Activated CD4-positive, alpha-beta T cell treated with anti-CD3 and anti-CD28 coated beads for 48 hours (primary cell): ENCODE measurements at places on chromosomes 7 and 10.

DNA sequence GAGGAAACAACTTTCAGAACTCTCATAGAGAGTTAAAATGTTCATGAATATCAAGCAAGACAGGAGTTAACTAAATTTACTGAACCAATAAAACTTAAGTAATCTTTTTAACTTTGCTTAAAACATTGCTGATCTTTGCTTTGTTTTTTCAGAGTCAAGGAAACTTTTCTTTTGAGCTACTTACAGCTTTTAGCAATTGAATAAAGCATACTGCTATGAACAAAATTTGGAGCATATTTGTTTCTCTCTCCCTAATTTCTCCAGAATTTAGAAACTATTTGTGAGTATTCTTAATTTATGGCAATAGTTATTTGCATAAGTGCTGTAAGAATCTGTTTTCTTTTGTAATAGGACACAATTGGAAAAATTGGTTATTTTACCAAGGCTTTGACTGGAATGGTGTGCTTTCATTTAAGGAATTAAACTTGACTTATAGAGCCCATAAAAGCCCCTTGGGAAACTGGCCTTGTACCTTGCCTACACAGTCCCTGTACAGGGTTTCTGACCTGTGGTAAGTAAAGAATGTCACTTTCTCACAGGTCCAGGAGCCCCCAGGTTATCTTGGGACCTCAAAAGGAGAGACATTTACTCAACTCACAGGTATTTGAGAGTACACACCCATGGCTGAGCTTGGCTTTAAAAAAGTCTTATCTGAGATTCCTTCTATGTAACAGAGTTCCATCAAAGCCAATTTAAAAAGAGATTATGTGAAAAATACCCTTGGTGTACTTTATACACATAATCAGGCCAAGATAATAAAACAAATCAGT lies 23.3 kb upstream of the KIAA1549 start:
- no peak for DNase-seq

DNA sequence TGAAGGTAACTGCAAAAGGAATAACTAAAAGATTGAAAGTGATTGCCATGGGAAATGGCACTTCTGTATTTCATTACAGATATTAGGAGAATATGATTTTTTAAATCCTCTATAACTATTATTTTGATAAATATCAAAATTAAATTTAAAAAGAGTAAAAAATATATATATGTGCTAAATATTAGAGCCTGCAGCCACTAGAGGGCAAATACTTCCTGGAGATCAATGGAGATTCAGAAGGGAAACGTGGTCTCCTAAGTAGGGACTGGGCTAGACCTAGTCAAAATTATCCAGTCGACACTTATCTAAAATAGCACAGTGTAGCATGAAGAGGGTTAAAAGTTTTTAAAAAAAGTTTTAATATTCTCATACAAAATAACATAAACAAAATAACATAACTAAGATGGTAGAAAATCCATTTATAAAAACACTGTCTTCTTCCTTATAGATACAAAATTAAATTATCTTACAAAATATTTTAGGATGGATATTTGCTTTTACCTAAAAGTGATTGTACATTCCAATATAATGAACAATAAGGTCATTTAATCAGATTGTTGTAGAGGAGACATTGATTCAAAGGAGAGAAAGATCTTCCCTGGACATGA lies 434.3 kb downstream of the MDFIC start:
- no peak for DNase-seq

- DNase-seq = no peak
Observed at GRCh38 chr7:28981161-28981465, 23.0 kb upstream of the TRIL start.

GRCh38 chr7:128388145-128388485 lies 21.7 kb downstream of the IMPDH1 start:
- DNase-seq = no peak

GRCh38 chr10:62597226-62597625 lies 207.3 kb upstream of the ADO start:
- DNase-seq = no peak

- no peak for DNase-seq
Observed at GRCh38 chr7:141317033-141317585, 234.1 kb upstream of the AGK start.

DNA sequence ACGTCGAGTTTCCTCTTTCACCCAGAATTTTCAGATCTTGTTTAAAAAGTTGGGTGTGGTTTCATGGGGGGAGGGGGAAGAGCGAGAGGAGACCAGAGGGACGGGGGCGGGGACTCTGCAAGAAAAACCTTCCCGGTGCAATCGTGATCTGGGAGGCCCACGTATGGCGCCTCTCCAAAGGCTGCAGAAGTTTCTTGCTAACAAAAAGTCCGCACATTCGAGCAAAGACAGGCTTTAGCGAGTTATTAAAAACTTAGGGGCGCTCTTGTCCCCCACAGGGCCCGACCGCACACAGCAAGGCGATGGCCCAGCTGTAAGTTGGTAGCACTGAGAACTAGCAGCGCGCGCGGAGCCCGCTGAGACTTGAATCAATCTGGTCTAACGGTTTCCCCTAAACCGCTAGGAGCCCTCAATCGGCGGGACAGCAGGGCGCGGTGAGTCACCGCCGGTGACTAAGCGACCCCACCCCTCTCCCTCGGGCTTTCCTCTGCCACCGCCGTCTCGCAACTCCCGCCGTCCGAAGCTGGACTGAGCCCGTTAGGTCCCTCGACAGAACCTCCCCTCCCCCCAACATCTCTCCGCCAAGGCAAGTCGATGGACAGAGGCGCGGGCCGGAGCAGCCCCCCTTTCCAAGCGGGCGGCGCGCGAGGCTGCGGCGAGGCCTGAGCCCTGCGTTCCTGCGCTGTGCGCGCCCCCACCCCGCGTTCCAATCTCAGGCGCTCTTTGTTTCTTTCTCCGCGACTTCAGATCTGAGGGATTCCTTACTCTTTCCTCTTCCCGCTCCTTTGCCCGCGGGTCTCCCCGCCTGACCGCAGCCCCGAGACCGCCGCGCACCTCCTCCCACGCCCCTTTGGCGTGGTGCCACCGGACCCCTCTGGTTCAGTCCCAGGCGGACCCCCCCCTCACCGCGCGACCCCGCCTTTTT lies at the start of gene VIM:
VIM (plus strand) TSS at position 151 of the 925 bp plus-strand sequence. CDS start 1,182 bp downstream, outside the sequence.
- peak; percentile 89 for DNase-seq

- no peak for DNase-seq
Observed at GRCh38 chr10:5543623-5544022, 18.9 kb downstream of the CALML3 start.

GRCh38 chr7:1703871-1704810 lies 34.1 kb downstream of the ELFN1 start:
- DNase-seq = no peak

DNA sequence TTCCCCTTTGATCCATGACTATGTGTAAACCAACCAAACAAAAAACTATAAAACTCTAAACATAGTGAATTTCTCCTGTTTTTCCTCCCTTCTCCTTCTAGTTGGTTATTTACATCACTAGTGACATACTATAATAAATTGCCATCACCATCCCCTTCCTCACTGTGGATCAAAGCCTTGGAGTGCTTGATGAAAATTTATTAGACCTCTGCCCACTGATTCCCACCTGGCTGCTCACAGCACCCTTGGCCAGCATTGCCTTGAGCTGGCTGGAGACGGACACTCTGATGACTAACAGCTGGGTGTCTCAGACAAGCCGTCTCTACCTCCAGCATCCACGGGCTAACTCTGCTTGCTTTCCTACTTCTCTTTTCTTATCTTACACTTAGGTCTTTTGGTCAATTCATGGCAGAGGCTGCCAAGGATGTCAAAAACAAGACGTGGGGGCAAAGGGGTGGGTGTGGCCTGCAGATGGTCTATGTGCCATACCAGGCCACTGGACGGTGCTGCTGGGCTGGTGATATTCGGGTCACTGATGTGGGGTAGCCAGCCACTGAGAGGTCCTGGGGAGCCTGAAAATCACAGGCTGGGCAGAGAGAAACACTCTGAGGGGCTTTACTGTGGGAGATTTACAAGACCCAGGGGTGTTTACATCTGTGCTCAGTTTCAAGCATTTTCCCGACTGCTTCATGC lies 207.8 kb downstream of the TAX1BP1 start:
- DNase-seq = no peak

DNA sequence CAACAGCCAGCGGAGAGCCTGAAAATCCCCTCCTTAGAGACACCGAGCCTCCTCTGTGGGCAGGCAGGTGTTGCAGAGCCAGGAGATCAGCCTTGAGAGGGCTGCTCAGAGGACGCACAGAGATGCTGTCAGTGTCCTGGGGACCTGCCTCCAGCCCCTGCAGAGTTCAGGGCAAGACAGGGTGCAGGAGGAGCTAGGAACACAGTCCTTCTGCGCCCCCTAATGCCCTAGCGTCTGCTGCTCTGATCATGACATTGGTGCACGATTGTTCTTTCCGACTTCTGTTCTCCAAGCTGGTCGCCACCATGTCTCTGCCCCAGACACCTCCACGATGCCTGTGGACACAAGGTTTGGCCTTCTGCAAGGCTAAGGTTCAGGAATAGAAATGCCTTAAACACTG lies 613.7 kb upstream of the MKI67 start:
- DNase-seq = no peak

GRCh38 chr10:70084189-70084588 lies 31.5 kb downstream of the MACROH2A2 start:
- no peak for DNase-seq

DNA sequence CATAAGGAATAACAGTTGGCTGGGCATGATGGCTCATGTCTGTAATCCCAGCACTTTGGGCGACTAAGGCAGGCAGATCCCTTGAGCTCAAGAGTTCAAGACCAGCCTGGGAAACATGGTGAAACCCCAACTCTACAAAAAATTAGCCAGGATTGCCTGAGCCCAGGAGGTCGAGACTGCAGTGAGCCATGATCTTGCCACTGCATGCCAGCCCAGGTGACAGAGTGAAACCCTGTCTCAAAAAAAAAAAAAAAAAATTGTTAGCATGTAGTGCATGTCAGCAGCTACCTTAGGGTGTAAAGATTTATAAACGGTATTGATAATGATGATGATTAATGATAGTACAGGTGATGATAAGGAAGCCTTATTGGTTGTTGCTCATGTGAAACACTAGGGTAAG lies 331.2 kb upstream of the FZD1 start:
- DNase-seq = no peak

DNA sequence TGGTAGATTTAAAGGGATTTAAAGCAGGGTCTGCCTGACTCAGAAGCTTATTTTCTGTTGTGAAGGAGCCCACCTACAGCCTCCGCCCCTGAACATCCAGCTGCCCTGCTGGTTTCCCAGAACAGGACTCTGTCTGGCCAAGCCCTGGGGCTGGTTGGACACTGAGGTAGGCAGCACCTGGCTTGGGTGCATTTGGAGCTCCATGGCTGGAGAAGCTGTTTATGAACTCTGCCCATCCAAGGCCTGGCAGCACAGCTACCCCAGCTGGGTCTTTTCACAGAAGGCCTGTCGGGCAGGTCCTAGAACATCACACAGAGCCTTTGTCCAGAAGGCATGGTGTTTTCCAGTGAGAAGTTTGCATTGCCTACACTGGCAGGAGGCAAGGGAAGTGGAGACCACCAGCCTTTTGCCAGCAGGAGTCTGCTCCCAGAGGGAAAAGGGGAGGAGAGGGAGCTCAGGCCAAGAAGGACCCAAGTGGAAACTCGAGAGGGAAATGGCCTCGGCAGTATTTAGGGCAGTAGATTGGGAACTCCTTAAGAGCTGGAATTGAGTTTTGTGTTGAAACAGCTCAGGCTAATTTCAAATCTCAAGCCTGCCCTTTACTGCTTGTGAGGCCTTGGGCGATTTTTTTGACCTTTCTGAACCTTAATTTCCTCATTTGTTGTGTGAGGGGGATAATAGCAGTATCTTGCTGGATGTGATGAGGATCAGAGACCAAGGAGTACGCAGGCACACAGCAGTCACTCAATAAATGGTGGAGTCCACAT lies 12.3 kb upstream of the PDCD4 start:
- DNase-seq = no peak

DNA sequence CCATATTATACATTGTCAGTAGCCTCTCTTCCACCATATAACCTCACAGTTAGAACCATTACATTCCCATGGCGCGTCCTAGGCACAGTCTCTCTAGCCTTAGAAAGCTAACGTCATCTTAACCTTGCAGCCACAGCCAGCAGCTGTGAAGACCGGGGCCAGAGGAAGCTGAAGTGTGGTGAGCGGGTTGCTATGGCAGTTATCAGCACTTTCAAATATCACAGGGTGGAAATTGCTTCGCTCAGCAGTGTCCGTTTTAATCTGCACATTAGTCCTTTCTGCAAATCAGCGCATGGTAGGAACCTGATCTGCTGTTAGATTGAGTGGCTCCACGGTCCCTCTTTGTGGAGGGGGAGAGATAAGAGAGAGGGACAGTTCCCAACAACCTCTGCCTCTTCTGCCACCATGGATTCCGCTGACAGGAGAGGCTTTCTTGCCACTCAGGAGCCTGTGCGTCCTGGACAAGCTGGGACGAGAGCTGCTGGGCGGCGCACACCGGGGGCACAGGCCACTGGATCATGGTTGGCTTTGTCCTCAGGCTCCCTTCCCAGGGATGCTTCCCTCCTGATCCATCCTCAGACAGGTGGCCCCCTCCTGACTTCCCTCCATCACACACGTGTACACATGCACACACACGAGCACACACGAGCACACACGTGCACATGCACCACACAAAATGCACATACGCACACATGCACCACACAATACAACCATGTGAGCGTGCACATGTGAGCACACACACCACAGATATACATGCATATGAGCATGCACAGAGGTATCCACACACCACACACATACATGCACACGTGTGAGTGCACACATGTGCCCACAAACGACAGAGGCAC lies 93.8 kb downstream of the WDR37 start:
- no peak for DNase-seq

DNA sequence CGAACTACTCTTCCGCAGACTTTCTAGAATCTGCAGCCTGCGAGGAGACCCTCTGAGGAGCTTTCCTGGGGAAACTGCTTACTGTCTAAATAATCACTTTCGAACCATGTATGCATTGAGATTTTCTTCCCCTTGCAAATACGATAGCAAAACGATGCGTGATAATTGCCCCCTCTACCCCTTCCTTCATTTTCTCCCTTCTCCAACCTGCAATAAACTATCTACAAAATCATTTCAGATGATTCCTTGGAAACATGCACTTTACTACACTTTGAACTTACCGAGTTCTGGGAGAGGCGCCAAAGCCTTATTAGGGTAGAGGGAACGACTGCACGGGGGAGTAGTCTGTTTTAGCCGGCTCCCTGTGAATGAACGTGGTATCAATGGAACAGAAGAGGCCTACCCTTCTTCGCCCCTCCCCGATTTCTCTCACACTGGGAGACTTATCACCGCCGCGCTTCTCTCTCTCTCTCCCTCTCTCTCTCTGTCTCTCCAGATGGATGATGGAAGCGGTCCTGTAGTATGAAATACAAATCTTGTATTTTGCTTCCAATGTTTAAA lies at the start of gene FGFBP3:
FGFBP3 (minus strand) TSS at position 370 of the 561 bp plus-strand sequence. CDS start 517 bp downstream, outside the sequence.
- peak; percentile 60 for DNase-seq

DNA sequence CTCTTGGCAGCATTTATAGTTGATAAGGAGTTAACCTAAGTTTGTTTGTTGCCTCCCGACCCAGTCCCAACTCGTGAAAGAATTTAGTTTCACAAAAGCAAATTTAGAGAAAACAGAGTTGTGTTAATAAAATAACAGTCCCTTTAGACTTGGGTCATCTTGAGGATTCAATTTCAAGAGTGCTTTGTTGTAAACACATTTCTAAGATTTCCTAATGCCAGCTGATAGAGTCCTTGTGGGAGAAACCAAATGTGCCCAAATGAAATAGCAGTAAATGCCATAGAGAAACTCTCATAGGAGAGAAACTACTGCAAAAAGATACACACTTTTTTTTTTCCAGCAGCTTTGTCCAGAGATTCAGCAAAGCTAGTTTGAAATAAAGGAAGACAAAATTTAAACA lies 211.3 kb upstream of the BMPER start:
- DNase-seq = no peak

- DNase-seq = no peak
Observed at GRCh38 chr7:52355053-52355452, 680.4 kb upstream of the POM121L12 start.
